ENCODE measurements at places on chromosomes 1 and 21.

DNA sequence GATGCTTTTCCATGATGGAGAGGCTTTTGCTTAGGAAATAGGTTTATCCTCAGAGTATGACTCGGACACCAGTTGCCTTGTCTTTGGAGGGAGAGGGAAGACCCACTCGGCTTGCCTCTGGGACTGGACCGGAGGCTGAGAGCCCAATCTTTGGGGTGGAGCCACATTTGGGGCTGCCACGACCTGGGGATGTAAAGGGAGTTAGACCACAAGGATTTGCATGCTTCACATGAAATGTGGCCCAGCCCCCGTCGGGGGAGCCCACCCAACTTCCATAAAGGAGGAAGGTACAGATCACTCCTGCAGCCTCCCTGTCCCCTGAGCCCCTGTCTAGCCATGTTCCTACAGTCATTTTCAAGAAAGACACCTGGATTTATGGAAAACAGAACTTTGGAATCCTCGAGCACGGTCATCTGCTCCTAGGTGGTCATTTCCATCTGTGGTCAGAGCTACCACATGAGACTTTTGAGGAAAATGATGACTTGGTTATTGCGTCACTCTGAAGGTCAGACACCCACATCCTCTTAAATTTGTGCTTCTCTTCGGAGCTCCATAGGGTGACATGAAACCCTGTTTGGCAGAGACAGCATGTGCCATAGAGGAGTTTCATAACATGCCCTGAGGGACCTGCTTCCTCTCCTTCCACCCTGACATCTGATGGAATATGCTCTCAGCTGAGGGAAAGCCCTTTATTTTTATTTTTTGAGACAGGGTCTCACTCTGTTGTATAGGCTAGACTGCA is 99.4 kb upstream of the SLC45A1 start:
- no peak for DNase-seq

DNA sequence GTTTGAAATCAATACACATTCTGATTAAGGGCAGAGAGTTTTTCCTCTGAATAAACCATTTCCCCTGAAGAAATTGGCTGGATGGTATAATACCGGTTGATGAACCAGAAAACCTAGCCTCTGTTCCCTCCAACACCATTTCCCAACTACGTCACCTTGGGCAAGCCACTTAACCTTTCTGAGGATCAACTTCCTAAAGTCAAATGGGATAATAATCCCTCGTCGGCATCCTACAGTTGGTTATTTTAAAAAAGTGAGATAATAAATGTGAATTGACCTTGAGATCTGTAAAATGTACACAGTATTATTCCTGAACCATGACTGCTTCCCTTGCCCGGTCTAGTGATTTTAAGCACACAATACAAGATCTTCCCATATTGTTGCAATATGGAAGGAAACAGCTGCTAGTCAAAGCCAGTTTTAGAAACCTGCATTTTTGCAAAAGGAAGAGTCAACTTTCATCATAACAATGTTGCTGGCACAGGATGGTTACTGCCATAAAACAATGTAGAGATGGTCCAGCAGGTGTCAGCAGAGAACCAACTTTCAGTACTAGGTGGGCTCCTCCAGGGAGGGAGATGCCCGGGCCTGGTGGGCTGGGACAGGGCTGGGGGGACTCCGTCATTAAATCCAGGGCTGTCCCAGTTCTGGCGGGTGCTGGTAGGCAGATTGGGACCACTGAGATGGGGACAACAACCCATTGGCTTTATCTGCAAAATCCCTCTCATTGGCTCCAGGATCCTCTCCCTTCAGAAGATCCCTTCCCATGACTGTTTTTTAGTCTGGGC is 5.2 kb upstream of the HLX start:
- DNase-seq: peak; percentile 9

GRCh38 chr1:108669679-108670078 is 8.8 kb upstream of the HENMT1 start:
- DNase-seq: no peak

- no peak for DNase-seq
These were observed 22.9 kb downstream of the NIPAL3 start for GRCh38 chr1:24438423-24438901.

DNA sequence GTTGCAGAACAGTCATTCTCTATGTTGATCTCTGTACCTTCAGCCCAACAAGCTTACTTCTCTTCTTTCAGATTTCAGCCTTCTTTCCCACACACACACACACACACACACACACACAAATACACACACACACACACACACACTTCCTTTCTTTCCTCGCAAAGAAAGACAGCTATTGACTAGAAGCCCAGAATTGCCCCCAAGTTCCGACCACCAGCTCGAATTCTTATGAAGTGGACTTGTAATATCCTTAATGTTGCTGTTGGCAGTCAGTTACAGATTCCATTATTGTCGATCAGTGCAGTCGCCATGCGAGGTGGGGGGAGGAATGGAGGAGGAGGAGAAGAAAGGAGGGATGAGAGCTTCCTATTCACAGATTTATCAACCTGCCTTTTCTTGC is 125.5 kb downstream of the CLEC20A start:
- DNase-seq: no peak

GRCh38 chr1:222463059-222463730 is 84.7 kb downstream of the HHIPL2 start:
- no peak for DNase-seq

All from NK-92 treated with Interleukin-12 subunit alpha and Interleukin-12 subunit beta, amount 100 ng/mL, for 24 hours (cell line).